NCI-H1092 (cell line): ENCODE measurements at places on chromosomes 6 and 20.
A peak's percentile ranks its signal among the peaks of the same experiment; 100 is the strongest.

DNA sequence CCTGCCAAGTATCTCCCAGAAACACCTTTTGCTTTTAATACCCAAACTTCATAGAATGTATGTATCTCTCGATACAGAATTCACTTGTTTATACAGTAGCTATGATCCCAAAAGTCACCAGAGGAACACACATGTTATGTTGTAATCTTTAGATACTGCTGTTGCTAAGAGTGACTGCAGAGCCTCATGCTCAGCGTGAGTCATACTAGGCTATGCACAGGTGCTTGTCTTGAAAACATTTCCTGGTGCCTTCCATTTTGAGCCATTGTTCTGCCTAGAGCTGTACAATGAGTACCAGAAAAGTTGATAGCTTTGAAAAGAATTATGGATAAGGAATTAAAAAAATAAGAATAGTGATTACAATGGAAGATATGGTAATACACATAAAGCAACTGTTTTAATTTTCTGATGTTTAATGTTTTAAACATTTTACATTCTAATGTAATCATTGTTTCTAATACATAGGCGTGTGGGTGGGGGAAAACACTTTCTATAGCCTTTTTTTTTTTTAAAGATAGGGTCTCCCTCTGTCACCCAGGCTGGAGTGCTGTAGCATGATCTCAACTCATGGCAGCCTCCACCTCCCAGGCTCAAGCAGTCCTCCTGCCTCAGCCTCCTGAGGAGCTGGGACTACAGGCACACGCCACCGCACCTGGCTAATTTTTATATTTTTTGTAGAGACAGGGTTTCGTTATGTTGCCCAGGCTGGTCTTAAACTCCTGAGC is 79.4 kb downstream of the CD24 start:
- DNase-seq: no peak

DNA sequence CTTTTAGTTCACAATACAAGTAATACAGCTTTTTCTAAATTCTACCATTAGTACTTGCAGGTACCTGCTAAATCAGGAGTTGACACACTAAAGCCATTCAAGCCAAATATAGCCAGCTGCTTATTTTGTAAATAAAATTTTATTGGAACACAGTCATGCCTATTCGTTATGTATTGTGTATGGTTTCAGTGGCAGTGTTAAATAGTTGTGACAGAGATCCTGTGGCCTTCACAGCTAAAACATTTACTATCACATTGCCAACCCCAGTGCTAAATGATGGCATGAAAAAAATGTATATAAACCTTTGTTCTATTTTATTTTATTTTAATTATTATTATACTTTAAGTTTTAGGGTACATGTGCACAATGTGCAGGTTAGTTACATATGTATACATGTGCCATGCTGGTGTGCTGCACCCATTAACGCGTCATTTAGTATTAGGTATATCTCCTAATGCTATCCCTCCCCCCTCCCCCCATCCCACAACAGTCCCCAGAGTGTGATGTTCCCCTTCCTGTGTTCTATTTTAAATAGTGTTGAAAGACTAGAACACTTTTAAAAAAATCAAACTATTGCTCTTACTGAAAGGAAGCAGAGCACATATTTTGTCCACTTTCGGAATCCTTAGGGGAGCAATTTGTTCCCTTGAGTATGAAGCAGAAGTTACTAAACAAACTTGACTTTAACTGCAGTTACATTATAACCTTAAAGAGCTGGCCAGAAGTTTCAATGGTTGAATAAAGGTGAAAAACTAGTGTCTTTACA is 115.7 kb downstream of the PRIM2 start:
- DNase-seq: no peak

- DNase-seq: no peak
These were observed 17.1 kb downstream of the METTL24 start for GRCh38 chr6:110341067-110341466.

GRCh38 chr6:136754820-136755219 is 37.5 kb downstream of the MAP3K5 start:
- no peak for DNase-seq

DNA sequence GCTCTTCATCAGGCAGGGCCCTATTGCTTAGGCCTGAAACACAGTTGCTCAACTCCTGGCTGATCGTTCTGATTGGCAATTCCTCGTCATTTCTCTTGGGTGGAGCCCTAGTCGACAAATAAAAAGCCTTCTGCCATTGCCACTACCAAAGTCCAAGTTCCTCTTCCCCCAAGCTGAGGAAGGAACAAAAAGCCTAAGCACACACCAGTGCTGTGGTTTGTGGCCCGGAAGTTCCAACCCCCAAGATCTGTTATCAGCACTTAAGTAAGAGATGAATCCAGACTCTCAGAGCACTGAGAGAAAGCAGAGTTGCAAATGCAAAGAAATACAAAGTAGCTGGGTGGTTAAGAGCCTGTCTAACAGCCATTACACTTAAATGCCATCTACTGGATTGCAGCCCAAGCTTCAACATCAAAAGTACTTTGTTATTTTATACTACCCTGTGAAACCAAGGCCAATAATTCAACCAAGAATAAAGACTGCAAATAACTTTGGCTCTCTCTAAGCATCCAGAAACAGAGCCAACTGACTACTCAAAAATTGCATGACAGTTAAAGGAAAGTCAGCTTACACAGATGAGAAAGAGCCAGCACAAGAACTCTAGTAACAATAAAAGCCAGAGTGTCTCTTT is 1024.0 kb downstream of the GRIK2 start:
- DNase-seq: no peak

DNA sequence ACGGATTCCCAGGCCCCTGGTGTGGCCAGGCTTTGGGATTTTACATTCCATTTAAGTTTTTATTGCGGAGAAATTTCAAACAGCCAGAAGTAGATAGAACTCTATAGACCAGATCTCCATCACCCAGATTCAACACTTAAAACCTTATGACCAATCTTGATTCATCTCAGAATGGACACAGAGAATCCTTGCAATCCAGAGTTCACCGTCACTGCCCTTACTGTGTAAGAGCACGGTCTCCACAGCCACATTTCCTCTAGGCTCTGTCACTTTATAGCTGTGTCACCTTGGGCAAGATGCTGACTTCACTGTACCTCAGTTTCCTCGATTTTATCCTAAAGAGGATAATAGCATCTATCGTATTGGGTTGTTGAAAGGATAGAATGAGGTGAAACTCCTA is 979 bp downstream of the ZNF133 start:
- no peak for DNase-seq

- no peak for DNase-seq
These were observed 53.6 kb upstream of the AGPAT4 start for GRCh38 chr6:161327360-161327953.

DNA sequence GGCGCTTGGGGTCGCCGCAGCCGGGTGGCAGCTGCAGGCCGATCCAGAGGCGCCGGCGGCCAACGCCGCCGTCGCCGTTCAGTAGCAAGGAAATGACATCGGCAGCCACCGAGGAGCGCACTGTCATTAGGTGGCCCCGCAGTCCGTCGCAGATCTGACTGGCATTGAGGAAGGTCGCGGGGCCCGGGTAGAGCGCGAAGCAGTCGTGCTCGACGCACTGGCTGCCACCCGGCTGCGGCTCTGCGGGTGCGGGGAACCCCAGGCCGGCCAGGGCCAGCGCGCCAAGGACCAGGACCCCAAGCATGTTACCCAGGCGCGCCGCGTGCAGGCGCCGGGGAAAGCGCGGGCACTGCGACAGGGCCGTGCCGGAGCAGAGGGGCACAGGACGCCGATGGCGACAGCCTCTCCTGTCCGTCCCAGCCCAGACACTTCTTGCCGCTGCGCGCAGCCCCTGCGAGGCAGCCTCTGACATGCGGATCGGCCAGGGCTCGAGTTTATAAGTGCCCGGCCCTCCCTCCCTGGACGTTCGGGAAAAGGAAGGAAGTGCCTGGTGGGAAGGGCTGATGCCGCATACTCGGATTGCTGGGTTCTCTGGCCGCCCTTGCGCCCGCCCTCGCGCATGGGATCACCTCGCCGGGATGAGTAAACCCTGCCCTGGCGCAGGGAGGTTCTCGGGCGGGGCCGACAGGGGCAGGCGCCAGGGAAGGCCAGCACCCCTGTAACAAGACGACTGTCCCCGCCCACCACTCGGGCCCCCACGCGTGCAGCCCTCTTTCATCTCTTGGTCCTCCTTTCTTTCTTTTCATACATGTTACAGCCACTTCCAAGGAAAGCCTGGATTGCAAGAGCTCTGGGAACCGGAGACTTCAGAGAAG is at the start of gene THBD:
Gene THBD (minus strand): TSS at position 472 of the 875 bp plus-strand sequence. CDS start 168 bp downstream, at position 304.
- DNase-seq: peak; percentile 12

- no peak for DNase-seq
These were observed 41.2 kb upstream of the RNF146 start for GRCh38 chr6:127225497-127225896.
